IPS-NIHi11 (cell line): ENCODE measurements at places on chromosomes 5 and 9.

DNA sequence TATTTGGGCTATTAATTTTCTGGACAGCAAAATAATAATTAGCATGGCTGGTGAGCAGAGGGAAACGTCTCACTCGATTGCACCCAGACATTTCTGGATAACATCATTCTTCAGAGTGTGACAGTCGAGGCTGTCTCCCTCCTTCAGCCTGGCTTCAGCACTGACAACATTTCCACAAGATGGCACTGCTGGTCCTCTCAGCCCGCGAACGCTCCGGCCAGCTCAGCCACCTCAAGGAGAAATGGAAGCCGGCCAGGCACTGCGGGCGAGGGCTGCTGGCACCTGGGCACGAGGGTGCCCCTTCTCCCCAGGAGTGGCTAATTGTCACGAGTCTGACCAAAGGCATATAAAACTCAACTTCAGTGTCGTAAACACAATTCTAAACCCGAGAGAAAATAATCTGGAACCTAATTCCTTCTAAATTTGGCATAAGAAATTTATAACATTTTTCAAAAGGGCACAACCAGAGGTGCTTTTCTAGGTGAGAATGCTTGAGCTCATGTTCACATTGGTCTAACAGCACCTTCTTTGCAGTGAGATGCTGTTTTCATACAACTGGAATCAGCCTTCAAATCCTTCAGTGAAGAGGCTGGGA is 65.9 kb downstream of the DAP start:
- peak; percentile 81 for DNase-seq

- DNase-seq = no peak
Observed at GRCh38 chr5:133121611-133122150, 69.9 kb downstream of the HSPA4 start.

DNA sequence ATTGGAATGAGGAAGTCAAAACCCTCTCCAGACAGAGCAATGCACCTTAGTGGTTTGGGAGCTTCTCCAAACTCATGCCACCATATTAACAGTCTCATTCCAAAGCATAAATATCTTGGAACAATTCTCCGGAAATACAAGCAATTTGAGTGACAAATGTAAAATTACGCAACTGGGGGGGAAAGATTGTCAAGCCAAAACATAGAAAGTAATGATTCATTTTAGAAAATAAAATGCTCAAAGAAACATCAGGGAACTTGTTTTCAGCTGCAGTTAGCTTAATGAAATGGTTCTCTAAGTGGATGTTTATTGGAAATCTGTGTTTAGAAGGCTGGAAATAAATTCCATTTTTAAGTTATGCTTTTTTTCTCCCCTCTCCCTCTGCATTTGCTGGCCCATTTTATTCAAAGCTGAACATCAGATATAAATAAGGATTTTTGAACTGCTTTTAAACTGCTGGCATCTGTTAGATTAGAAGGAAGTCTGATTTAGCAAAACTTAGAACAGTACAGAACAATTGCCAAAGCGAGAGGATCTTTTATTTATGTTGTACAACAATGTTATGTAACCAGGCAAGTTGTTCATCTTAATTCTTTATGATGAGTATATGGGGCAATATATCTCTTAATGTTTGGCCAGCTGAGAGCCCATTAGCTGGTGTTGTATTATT is 551.9 kb downstream of the PRELID2 start:
- no peak for DNase-seq

DNA sequence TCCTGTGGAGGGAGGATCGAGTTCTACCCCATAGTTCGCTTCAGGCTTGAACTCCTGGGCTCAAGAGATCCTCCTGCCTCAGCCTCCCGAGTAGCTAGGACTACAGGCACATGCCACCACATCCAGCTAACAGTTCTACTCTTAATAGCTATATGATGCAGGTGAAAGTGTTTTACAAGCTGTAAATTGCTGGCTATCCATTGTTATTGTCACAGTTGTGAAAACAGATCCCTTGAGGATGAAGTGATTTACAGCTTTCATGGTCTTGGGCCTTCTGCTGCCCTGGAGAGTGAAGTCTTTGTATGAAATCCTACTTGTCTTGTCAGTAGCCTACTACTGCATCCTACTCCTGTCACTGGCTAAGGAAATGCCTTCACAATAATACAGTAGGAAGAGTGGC is 48.0 kb downstream of the GRAMD2B start:
- no peak for DNase-seq

DNA sequence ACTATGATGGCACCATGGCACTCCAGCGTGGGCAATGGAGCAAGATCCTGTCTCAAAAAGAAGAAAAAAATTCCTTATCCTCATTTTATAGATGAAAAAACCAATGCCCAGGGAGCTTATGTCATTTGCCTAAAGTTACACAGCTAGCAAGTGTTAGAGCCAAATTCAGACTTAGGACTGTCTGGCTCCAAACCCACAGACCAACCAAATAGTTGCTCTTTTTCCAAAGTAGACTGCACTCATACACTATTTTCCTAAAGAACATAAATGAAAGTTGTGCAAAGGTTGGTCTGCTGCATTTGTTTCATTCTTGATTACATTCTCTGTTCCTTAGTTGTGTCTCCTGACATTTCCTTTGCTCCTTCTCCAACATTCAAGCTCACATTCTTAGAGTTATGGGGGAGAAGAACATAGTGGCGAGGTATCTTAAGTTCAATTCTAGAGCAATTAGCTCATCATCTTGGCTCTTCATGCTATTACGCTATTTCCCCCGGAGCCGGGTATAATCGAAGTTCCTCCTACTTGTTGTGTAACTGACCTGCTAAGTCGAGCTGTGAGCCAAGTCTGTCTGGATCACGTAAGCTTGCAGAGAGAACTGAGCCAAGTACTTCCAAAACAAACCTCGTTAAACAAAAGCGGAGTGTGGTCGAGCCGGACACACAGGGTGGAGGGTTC is 138.3 kb downstream of the RFK start:
- DNase-seq = no peak

GRCh38 chr5:62017092-62017491 is 288.9 kb upstream of the KIF2A start:
- DNase-seq = no peak

GRCh38 chr5:82661462-82661861 is 383.3 kb upstream of the RPS23 start:
- DNase-seq = no peak

DNA sequence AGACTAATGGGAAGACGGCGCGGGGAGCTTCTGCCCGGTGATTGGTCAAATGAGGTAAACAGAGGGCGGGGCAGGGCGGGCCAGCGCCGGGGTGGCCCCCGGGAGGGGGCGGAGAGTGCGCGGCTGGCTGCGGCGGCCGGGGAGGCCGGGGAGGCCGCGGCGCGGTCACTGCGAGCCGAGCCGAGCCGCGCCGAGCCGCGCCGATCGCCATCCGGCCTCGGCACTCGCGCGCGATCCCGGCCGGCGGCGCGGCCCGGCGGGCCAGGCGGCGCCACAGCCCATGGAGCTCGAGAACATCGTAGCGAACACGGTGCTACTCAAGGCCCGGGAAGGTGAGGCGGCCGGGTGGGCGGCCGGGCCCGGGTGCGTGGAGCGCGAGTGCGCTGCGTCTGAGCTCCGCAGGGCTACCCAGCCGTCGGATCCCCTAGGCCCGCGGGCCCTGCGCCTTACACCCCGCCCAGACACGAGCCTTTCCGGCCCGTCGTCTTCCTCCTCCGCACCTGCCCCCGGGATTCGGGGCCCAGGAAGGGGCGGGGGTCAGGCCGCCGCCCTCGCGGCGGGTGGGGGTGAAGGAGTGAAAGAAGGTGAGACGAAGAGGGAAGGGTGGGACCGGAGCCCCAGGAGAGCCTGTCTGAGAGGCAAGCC is at the start of gene GRK6:
TSS of gene GRK6 (plus strand) at position 111 of the 645 bp plus-strand sequence. CDS start at position 281, 170 bp downstream.
- peak; percentile 100 for DNase-seq

- DNase-seq = no peak
Observed at GRCh38 chr5:115241881-115242642, 20.6 kb downstream of the PGGT1B start.

DNA sequence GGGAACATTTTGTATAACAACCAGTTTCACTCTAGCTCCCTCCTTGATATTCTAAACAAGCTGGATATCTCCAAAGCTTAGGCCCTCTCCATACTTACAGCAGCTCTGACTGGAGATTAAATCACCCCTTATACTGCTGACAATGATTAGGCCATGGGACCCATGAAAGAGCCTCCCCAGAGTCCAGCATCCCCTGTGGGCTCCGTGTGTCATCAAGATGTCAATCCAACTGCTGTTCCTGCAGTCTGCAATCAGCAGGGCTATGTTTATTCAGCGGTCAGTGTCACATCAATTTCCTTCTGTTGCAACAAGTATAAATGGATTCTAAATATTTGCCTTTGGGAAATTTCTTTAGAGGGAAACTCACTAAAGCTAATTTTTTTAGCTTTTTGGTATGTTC is 26.6 kb downstream of the PCDHAC2 start:
- DNase-seq = no peak

GRCh38 chr5:14213253-14213652 is 70.1 kb downstream of the TRIO start:
- DNase-seq = no peak

DNA sequence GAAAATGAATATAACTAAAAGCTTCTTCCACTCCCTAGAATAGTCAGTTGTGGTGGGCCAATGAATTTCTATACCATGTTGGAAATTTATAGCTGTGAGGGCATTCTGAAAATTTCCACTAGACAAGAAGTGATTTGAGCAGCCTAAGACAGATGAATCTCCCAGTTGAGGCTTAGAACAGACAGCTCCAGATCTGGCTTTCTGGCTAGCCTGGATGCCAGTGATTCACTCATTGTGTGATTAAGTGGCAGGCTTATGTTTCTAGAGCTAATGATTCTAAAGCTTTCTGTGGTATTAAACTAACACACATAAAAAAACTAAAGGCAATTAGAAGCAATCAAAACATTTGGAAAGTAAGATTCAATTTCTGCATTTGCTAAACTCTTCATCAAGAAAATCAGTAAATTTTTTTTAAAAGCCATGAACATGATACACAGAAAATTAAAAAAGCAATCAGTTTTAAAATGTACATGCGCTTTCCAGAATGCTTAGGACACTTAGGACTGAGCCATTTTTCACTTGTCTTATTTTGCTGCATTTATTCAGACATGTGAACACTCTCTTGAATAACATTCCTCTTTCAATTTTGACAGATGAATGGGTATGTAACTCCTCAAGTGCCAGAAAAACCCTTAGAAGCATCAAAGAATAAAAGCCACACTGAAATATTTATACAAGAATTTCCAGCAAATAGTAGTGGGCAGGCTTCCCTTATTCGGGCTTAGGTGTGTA is 100.5 kb upstream of the GNAQ start:
- DNase-seq = no peak

DNA sequence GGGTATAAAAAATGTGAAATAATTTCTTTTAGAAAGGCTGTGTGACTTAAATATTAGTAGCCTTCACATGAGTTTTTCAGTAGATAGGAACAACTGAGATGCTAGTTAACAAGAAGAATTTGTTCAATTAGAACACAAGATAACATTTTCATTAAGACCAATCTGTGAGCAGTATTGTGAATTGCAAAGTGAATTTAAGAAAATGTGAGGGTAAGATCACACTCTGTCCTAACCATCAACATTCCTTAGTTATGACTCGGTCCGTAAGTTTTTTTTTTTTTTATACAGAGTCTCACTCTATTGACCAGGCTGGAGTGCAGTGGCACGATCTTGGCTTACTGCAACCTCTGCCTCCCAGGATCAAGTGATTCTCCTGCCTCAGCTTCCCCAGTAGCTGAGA is 180.2 kb upstream of the EGFLAM start:
- no peak for DNase-seq

- DNase-seq = no peak
Observed at GRCh38 chr9:79674052-79674777, 102.5 kb downstream of the TLE4 start.

GRCh38 chr5:172168311-172168710 is 19.7 kb downstream of the STK10 start:
- no peak for DNase-seq

DNA sequence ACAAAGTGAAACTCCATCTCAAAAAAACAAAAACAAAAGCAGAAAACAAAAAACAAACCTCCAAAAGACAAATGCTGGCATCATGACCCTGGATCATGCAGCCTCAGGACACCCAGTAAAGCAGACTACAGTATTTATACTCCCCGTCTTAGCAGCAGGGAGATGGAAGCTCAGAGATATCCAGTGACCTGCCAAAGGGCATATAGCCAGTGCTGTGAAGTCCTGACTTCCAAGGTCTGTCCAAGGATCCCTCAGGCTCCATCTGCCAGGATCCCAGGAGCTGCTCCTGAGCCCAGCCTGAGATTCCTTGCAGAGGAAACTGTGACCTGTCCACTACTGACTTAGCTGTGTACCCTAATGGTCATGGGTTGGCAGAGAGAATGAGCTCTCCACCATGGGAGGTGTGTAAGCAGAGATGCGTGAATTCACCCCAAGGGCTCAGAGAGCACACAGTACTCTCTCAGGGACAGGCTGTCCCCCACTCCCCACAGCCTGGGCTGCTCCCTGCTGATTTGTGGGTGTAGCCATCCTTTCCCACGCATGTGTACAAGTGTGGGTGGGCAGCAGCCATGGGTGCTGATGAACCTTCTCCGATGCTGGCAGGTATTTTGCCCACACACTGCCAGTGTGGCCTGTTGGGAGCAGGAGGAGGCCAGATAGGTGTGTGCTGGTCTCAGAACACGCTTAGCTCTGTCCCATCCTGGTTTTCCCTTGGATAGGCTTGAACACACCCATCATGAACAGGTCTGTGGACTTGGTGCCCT is 2.1 kb upstream of the WNK2 start:
- DNase-seq = no peak

GRCh38 chr9:85516455-85516854 is 225.3 kb downstream of the AGTPBP1 start:
- no peak for DNase-seq

- no peak for DNase-seq
Observed at GRCh38 chr5:102961671-102962070, 158.3 kb downstream of the GIN1 start.

DNA sequence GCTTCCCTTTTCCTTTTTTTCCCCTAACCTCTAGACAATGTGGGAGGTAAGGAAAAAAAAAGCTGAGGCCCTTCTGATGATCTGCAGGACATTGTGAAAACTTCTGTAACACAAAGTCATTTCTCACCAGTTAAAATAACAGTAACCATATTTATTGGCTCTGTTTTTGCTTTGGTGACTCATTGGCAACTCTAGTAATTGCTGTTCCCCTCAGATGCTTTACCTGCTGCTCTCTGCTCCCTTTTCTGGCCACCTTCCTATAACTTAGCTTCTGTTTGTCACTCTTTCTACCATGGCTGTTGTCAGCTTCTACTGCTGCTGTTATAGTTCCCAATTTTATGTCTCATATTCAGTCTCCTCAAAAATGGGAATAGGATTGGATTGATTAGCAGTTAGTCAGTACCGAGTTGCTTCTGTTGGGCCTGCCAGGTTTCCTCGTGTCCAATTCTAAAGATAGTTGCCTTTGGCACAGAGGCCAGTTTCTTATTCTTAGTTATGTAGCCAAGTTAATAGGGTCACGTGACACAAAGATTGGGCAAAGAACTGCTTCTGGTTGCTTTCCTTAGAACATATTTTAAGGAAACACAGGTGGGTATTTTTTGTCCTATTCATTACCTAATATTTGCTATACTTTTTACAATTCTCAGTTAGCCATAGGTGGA is 16.8 kb downstream of the SCAMP1 start:
- no peak for DNase-seq

- no peak for DNase-seq
Observed at GRCh38 chr9:110538647-110539041, 40.9 kb downstream of the SVEP1 start.

GRCh38 chr9:70539001-70539400 is 124.5 kb upstream of the KLF9 start:
- no peak for DNase-seq
